ENCODE measurements at places on chromosomes 7 and 10. TPM values are rescaled to one million over a fixed set of nuclear protein-coding genes. Genes with fewer than 3 reads are reported as not detected.

Gene SVOPL
- total RNA-seq: not detected

Gene DENND2A
- not detected for total RNA-seq

DNA sequence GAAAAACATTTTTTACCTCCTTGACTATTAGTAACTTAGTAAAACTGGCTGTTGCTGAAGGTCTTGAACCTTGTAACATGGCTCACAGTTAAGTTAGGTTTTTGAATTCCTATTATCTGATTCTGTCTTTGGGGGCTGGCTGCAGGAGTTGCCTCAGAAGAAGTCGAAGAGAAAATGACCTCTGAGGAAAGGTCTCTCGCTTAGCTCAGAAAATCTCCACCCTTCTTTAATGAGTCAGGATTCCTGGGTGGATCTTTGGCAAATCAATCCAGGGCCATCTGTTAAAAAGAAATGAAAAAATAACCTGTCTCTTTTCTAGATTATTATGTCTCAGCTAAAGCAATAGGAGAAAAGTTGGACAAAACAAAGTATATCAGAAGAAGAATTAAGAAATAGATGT is 267.8 kb upstream of the SEMA3C start:
- no peak overlapping the region for H3K4me3 ChIP-seq
- no peaks in the 10 kb centered on the region for H3K36me3 ChIP-seq
- no peaks in the 10 kb centered on the region for H3K27me3 ChIP-seq

GRCh38 chr10:21100190-21100589 is 203.1 kb upstream of the NEBL start:
- peaks cover 20% of the 10 kb centered on the region for H3K4me1 ChIP-seq
- no peak overlapping the region for H3K4me3 ChIP-seq
- no peak overlapping the region for H3K27ac ChIP-seq

GRCh38 chr7:36742911-36743775 is 18.8 kb upstream of the AOAH start:
- no peak overlapping the region for H3K4me3 ChIP-seq
- H3K4me1 ChIP-seq: peaks cover 28% of the 10 kb centered on the region
- H3K27ac ChIP-seq: no peak overlapping the region
- no peaks in the 10 kb centered on the region for H3K36me3 ChIP-seq

All from activated CD8-positive, alpha-beta T cell treated with anti-CD3 and anti-CD28 coated beads for 36 hours (primary cell).